ENCODE measurements at places on chromosomes 16 and 17.
A peak's percentile ranks its signal among the peaks of the same experiment; 100 is the strongest.

GRCh38 chr16:27684047-27684446 lies 134.1 kb downstream of the KATNIP start:
- DNase-seq = no peak

DNA sequence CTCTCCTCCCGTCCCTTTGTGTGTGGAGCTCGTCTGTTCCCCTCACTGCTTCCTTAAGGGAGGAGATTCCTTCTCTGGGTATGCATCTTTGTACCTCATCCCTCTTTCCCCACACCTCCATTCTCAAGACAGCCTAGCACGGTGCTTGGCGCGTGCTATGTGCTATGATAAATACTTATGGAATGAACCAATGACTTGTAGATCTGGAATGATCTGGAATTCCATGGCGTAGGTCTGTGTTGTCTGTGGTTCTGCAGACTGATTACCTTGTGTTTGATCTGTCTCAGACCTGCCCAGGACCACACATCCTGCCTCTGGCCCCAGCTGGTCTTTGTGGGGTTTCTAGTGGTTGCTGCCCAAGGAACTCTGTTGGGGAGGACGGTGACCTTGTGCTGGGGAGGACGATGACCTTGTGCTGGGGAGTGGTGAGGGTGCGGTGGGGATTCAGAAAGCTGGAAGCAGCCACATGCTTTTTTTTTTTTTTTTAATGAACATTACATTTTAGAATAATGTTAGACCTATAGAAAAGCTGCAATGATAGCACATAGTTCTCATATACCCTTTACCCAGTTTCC lies 33.5 kb upstream of the ETV4 start:
- peak; percentile 74 for DNase-seq

DNA sequence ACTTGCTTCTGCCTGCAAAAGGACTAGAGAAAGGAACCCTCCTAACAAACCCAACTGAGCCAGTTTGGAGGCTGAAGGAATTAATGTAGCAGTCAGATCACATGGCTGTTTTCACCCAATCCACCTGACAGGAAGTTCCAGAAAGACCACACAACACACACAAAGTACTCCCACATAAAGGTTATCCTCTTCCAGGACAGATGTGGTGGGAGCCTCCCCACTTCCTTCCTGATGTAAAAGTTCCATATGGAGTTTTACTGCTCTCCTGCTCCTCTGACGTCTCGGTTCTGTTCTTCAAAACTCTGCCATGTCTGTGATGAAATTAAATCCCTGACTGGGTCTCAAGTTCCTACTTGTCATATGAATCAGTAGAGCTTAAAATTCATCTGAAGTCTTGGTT lies 497.0 kb upstream of the HSBP1 start:
- no peak for DNase-seq

DNA sequence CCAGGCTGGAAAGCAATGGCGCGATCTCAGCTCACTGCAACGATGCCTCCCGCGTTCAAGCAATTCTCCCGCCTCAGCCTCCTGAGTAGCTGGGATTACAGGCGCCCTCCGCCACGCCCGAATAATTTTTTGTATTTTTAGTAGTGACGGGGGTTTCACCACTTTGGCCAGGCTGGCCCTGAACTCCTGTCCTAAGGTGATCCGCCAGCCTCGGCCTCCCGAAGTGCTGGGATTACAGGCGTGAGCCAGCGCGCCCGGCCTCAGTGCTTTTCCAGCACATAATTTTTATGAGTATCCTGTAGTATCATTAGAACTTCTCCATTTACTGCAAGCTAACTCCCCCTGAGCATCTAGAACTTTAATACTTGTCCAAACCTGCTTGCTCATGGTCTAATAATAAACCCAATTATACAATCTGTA lies 1.8 kb downstream of the UBE2G1 start:
- no peak for DNase-seq

DNA sequence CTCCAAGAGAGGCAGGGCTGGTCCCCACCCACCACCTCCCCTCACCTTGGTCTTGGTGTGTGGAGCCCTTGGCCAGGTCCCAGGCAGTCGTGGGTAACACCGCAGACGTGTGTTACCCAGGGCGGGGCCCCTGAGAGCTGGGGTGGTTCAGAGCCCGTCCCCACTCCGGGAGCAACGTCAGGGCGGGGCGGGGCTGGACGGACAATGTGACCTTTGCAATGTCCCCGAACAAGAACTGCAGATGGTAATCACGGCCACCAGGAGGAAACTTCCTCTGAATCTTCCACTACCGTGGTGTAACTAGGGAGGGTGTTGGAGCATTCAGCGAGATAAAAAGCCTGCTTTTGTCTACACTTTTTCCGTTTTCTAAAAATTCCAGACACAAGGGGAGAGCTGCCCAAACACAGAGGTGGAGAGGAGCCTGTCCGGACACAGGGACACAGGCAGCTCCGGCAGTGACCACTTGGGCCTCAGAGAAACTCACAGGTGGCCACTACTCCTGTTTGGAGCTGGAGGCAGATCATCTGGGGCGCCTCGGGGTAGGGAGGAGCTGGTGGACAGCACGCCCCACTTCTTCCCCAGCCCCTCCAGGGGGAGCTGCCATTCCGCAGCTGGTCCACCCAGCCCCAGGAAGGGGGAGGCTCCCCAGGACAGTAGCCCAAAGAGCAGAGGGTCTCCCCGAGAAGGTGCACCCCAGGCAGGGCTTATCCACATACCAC lies 14.2 kb upstream of the SLC38A10 start:
- DNase-seq = peak; percentile 74

DNA sequence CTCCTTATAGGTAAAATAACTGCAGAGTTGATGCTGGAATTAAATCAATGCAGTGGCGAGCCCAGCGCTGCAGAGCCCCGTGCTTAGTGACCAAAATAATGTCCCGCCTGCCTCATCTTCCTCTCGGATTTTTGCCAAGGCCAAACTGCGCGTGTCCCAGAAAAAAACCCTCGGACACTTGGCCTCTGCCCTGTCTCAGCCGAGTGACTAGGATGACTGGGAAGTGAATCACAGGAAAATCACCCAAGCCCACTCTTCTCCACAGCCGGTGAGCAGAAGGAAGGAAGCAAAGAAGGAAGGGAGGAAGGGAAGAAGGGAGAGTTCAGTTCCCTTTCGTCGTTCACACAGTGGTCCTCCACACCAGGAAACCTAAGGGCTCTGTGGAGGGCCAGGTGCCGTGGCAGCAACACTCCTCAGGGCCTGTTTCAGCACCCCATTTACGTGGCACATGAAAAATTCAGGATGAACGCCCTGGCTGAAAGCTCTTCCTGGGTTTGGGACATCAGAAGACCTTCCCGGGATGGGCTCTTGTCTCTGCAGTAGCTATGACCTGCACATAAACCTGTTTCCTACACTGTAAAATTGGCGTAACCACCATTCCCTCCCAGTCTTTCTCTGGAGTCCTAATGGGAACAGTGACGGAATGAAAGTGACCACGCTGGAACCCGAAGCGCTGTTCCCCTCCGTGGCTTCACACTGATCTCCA lies 25.4 kb upstream of the HOXB13 start:
- DNase-seq = no peak

DNA sequence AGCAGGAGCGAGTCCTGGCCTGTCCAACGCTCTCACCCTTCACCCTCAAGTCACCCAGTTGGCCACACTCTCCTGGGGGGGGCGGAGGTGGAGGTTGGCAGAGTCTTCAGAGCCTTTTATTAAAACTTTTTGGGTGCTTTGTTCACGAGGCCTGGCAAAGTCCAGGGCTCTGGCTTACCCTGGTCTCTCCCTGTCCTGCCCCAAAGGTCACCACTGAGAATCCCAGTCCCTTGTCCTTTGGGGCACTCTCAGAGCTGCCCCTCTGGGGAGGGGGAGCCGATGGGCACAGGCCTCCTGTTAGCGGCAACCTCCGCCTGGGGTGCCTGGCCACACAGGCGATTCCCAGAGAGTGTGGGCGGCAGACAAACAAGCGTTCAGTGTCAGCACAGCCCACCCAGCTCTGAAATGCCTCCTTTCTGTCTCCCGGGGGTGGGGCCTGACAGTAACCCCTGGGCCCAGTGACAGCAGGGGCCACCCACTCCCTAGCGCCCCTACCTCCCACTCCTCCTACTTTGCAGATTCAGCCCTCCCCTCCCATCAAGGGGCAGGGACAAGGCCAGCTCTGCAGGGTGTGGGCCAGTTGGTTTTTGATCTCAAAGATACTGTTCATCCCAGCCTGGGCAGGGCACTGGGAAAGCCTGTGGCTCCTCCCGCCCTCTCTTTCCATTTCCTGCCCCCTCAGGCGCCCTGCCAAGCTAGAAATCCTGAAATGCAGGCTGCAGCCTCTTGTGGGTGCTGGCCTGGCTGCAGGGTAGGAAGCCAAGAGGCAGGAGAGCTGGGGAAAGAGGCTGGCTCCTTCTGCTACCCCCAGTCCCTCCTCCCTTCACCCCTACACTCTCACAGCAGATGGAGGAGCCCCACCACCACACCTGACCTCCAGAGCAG lies 36.6 kb upstream of the EMP2 start:
- DNase-seq = peak; percentile 88

DNA sequence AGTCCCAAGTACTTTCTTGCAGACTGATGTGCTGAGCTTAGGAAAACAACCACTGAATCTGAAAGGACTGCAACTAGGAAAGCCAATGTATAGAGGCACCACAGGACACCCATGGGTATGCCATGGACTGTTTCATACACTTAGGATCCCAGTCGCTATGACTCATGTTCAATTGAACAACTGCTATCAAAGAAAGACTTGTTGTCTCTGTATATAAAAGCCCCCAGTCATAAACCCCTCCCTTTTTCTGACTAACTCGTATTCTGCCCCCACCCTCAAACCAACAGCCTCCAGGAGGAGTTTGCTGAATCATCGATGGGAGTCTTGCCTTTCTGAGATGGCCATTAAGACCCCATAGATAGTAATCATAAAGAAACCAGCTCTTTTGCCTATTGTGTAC lies 205.4 kb downstream of the ANKFN1 start:
- peak; percentile 20 for DNase-seq

GRCh38 chr16:27718201-27719105 lies 168.5 kb downstream of the KATNIP start:
- no peak for DNase-seq

DNA sequence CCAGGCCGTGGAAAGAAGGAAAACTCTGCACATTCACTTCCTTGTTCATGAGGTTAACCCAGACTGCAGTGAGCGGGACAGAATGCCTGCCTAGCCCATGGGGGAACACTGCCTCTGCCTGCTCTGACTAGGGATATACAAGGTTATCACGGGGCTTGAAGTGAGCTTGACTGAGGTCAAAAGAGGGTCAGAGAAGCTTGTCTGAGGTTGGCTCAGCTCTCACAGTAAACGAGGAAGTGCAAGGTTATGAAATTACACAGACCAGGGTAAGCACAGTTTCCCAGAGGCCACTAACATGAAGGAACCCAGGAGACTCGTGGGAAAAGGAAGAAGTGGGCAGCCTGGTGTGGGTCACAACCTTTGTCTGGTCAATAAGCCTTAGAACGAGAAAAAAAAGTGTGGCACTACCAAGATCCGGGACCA lies 28.7 kb downstream of the HIC1 start:
- DNase-seq = no peak

DNA sequence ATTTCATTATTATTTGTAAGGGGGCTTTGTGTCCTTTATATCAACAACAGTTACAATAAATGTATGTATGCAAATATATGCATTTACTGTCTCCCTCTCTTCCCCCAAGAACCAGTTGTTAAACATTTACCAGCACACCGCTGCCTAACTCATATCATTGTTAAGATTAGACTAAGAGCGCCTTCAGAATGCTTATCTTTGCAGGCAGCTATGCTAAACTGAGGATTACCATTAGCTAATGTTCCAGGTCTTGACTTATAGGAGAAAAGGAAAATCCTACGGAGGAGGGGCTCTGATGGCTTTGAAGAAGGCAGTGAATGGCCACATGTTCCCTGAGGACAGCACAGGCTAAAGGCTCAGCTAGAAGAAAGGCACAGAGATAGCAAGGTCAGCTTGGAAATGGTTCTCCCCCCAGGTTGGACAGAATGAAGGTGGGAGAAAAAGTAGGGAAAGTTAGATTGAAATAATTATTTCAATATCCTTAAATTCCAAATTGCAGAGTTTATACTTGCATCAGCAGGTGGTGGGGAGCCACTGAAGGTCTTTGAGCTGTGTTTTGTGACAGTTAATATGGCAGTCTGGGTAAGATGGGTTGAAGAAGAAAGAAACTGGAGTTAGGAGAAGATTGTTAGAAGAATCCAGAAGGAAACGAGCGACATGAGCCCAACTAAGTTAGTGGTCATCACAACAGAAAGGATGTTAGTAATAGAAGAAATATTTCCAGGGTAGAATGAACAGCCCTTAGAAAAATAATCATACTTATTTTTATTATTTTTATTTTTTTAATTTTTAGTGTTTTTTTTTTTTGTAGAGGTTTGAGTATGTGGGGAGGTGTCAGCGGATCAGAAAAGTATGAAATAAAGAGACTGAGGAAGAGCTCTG lies 87.0 kb upstream of the MAF start:
- no peak for DNase-seq

DNA sequence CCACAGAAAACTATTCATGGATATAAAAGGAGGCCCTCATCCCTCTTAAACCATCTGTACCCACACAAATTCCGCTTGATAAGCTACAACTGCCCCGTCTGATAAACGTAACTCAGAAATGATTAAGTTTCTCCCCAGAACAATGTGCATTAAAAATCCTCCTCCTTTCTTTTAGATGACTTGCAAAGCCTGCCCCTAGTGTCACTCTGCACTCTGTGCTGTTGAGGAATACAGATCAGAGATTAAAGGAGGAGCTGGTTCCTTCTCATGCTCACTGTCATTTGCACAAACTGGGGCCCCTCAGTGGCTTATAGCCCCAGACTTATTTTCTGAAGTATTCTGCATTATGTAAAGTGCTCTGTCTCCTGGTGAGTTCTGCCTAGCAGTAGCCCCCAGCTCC lies 33.3 kb downstream of the CDRT15 start:
- DNase-seq = no peak

DNA sequence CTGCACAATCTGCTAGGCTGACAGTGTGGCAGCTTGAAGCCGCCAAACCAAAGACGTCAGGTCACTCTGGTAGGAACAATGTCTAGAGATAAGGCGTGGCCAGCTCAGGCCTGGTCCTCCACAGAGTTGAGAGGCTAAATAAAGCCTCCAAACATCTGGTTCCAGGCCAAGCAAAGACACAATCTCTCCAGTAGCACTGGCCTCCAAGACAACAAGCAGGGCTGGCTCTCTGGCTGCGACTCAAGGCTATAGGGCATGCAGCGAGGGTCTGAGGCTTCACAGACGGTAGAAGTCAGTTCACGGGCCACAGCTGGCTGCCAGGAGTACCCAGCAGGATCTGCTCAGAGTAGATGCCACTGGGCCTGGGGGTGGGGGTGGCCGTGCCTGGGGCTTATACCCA lies 75.6 kb downstream of the ABR start:
- DNase-seq = no peak

DNA sequence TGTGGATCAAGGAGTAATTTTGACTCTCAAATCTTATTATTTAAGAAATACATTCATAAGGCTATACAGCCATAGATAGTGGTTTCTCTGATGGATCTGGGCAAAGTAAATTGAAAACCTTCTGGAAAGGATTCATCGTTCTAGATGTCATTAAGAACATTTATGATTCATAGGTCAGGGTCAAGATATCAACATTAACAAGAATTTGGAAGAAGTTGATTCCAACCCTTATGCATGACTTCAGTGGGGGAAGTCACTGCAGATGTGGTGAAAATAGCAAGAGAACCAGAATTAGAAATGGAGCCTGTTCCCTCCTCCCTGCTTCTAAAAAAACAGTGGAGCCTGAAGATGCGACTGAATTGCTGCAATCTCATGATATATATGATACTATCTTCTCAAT lies 36.6 kb upstream of the HNF1B start:
- DNase-seq = no peak
